ENCODE measurements at places on chromosomes 5 and 9.

- no peak for DNase-seq
These were observed 42.2 kb downstream of the LEAP2 start for GRCh38 chr5:132915681-132916080.

DNA sequence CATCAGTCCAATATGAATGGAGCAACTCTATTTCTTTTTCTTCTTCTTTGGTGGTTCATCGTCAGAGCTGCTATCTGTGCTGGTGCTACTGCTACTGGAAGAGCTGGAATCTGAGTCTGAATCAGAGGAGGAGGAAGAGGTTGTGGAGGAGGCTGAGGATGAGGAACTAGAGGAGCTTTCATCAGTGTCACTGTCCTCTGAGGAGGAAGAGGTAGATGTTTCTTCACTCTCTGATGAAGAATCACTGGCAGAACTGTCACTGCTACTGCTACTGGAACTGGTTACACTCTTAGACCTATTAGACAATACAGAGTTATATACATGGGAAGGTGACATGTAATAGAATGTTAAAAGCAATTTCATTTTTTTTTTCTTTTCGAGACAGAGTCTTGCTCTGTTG is 27.8 kb downstream of the ZCCHC10 start:
- no peak for DNase-seq

GRCh38 chr5:77957-78804 is 13.8 kb upstream of the PLEKHG4B start:
- no peak for DNase-seq

DNA sequence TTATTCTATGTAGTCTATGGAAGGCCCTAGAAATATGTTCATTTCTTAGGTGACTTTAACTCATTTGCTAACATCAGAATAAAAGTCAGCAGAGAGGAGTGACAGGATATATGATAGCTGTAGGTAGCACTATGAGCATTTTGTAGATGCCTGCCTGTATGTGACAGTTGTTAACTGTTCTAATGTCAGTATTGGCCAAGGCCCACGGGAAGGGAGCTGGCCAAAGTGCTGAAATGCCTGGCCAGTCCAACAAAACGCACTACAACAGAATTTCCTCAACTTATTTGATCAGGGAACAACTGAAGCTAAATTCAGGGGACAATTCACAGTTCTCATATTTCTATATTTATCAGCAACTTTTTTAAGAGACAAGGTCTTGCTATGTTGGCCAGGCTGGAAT is 20.8 kb downstream of the SV2C start:
- no peak for DNase-seq

DNA sequence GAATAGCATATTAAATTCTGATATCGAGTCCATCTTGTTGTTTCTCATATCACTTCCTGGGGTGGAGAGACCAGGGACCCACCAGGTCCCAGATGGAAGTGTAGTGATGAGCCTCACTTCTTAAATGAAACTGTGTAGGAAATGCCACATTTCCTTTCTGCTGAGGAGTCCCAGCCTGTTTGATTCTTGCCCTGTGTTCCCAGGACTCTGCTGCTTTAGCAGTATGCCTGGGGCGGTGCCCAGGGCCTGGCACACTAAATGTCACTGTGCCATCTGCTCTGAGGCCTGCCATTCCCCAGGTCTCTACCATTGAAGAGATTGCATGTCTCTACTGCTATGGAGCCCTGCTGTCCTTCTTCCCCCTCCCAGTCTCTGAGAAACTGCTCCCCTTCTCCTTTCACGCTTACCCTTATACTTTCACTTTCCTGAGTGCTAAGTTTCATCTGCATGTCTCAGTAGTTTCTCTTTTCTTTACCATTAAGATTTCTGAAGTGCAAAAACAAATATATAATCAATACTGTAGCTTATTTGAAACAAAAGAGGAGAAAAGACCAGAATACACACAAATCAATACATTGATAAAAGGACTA is 260.4 kb downstream of the GABRB2 start:
- no peak for DNase-seq

GRCh38 chr9:137823986-137824771 is 53.4 kb upstream of the CACNA1B start:
- no peak for DNase-seq

DNA sequence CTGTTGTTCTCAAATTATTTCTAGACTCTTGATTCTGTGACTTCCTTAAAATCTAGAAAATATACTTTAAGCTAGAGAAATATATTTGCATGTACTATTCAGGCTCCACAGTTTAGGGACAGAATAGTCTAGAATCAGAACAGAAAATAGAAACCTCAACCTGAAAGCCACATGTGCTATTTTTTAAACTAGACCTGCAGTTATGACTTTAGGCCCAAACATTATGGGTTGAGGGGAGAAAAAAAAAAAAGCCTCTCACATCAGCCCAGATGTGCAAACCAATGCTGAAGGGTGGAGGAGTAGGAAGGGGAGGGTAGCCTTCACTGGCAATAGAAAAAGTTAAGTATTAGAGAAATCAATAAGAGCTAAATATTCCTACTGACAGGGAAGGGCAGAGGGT is 35.7 kb downstream of the ELL2 start:
- DNase-seq: no peak

DNA sequence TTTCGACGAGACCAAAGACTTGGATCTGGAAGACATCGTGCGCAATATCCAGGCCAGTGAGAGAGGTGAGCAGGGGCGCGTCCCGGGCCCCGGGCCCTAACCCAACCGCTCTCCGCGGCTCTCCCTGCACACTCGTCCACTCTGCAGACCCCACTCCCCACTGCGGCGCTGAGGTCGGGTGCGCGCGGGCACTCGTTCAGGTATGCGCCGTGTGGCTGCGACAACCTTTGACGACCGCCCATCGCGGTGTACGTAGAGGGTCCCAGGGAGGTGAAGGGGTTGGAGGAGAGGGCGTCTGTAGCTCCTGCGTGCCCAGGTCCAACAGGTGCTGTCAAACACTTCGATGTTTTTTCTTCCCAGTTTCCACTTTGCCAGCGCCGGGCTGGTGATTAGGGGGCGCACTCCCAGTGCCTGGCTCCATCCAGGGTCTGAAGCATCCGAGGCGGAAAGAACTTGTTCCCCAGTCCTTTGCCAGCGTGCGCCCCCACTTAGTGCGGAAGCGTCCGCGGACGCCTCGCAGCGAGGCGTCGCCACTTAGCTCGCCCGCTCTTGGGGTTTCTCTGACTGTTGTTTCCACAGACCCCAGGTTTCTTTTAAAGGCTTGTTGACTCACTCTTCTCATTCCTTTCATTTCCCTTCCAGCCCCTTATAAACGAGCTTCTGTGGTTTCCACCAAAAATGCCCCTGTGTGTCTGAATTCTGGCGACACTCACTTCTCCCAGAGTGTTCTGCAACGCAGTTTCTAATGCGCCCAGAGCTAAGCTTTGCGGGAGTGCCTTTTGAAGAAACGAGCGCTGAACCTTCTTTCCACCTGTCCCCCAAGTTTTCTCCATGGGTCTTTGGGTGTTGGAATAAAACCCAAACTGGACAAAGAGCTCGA is 1.6 kb downstream of the NPR3 start:
- no peak for DNase-seq

GRCh38 chr5:35094948-35095347 is 47.2 kb upstream of the AGXT2 start:
- no peak for DNase-seq

DNA sequence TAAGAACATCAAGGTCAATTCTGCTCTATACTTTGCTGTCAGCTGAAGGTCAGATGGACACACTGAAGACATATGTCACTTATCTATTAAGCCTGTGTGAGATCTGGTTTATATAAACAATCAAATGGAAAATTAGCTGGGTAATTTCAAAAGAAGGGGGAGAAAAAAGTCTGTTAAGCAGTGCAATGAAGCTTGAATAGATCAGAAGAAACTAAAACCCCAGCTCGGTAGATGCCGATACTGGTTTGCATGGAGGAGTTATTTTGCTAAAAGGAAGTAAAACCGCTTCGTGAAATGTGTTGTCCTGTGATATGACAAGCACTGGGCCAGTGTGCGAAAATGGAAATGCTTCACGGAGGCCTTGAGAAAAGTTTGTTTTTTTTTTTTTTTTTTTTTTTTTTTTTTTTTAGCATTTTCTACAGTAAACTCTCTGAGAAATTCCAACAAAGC is 148.8 kb downstream of the MEF2C start:
- no peak for DNase-seq

DNA sequence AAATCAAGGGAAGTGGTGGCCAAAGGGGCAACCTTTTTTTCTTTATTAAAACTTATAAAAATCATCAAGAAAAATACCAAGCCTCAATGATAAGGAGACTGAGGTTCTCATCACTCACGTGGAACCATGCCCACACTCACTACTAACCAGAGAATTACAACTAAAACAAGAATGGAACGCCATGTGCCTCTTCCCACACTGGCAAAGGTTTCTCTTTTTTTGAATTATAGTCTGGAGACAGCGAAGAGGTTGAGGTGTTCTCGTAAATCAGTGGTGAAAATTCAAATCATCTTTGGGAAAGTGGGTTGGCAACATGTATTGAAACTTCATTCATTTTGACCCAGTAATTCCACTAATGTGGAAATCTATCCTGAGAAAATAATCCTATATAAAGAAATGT is 19.4 kb downstream of the FPGS start:
- no peak for DNase-seq

DNA sequence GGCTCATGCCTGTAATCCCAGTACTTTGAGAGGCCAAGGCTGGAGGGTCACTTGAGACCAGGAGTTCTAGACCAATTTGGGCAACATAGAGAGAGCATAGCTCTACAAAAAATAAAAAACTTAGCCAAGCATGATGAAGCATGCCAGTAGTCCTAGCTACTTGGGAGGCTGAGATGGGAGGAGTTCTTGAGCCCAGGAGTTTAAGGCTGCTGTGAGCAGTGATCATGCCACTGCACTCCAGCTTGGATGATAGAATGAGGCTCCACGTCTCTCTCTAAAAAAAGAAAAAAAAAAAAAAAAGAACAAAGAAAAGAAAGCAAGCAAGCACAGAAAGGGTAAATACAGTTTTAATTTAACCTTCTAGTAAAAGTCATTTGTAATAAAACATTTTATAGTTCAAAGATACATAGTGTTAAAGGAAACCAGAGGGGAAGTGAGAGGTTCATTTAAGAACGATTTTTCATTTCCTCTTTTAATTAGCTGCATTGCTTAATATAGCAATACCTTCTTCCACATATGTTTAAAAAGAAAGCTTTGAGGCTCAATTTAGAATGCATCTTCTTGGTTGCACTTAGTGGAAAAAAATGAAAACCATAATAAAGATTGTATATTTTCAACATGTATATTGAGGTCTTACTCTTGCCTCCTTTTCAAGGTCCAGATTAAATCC is 14.9 kb downstream of the GAPT start:
- no peak for DNase-seq

DNA sequence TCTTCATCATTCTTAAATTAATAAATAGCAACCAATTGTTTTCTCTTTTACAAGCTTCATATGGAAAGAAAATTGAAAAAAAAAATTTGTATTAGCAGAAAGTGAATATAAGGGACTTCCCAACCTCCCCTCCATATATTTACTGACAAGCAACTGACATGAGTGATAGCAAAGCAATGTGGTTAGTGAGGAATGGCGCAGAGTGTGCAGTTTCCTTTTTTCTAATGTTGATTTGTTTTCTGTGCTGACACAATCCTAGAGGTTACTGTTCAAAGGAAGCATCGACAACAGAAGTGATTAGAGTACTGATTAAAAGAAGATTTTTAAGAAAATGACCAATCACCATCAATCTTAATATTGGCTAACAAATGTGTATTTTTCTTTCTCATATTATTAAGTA is 1.7 kb upstream of the PTGER4 start:
- DNase-seq: no peak

GRCh38 chr5:71939452-71940230 is 167.6 kb upstream of the MAP1B start:
- DNase-seq: no peak

DNA sequence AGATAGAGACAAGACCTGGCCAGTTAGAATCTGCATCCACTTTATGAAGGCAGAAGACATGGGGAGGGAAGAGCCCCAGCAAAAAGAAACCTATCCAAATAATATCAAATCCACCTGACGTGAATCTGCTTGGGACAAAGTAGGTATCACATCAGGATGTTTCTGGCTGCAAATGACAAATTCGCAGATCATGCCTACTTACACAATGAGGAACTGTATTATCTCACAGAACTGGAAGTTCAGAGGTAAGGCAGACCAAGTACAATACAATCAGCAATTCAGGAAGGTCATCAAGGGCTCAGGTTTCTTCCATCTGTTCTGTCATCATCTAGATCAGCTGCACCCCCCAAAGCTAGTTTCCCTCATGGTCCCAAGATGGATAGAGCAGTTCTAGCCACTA is 13.2 kb upstream of the NR4A3 start:
- DNase-seq: no peak

DNA sequence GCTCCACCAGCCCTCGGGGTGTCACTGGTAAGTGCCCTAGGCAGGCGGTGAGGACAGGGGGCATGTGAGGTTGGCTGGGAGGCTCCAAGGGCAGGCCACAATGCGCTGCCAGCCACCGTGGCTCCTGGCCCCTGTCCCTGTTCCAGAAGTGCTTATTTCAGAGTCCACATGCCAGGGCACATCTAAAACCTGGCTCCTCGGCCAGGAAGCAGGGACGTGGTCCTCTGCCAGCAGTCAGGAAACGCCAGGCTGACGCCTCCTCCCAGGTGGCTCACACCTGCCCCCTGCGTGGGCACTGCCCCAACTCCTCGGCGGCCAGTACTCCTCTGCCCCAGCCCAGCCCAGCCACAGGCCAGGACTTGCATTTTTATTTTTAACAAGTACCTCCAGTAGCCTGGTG is 68.5 kb downstream of the SECISBP2 start:
- DNase-seq: no peak

GRCh38 chr5:127064253-127064840 is 9.0 kb downstream of the C5orf63 start:
- DNase-seq: no peak

DNA sequence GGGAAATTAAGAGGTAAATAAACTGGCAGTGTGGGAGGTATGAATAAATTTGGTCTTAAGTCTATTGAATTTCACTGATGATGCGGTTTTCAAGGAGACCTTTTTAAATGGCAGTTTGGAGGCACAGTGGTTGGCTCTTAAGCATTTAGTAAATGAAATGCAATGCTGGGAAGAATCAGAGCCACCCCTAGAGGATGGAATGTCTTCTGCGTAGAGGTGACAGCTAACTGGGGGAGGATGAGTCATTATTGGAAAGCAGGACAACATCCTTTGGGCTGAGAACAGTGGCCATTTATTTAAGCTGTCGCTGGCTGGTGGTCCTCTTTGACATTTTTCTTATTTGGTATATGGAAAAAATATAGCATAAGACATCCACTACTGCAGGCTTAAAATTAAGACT is 163.2 kb downstream of the SH3GL2 start:
- DNase-seq: no peak

DNA sequence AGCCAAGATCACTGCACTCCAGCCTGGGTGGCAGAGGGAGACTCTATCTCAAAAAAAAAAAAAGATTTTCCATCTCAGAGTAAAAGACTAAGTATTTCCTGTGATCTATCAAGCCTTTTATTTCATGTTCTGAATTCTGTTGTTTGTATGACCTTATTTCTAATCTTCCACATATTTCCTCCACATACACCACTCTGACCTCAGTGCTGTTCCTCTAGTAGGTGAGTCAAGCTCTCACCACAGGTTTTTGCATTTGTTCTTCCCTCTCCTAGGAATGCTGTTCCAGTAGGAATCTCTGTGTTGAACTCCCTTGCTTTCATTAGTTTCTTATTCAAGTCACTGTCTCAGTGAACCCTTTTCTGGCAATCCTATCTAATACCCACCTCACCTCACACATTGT is 68.1 kb downstream of the INVS start:
- DNase-seq: no peak
